NCI-H446 treated with DMSO at 0.1 percent for 48 hours (cell line): ENCODE measurements at places on chromosomes 13 and 19.

DNA sequence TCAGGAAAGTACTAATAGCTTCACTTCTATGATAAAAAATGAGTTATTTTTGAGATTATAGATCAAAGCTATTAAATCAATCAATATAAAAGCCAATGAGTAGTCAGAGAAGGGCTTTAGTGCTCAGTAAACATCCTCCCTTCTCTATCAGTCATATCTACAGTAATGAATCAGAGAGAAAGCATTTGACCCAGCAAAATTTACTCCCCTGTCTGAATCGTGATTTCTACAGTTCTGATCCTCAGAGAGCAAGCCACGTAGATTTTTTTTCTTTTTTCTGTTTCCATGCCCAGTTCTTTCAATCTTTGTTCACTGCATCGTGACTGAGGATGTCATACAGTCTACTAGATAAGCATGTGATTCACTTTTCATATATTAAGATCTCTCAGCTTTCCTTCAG is 16.2 kb upstream of the MBNL2 start:
- DNase-seq: no peak

DNA sequence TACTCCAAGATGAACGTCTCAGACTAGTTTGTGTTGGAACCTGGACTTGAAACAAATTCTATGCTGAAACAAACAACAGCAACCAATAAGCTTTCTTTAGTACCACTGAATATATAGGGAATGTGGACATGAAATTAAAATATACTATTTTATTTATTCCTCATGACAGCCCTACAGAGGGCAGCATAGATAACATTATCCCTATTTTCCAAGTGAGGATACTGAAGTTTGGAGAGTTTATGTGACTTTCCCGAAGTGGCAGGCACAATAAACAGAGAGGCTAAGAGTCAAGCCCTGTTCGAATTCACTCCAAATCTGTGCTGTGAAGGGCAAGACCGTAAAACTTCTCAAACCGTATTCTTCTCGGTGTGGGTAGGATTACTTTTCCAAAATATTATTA is 509.9 kb upstream of the GPC6 start:
- DNase-seq: no peak

- DNase-seq: no peak
Observed at GRCh38 chr19:49065905-49066512, 1.4 kb upstream of the NTF4 start.

- DNase-seq: no peak
Observed at GRCh38 chr19:48913114-48913889, 13.2 kb downstream of the NUCB1 start.

- DNase-seq: no peak
Observed at GRCh38 chr13:45339867-45340266, 1.1 kb downstream of the TPT1 start.

DNA sequence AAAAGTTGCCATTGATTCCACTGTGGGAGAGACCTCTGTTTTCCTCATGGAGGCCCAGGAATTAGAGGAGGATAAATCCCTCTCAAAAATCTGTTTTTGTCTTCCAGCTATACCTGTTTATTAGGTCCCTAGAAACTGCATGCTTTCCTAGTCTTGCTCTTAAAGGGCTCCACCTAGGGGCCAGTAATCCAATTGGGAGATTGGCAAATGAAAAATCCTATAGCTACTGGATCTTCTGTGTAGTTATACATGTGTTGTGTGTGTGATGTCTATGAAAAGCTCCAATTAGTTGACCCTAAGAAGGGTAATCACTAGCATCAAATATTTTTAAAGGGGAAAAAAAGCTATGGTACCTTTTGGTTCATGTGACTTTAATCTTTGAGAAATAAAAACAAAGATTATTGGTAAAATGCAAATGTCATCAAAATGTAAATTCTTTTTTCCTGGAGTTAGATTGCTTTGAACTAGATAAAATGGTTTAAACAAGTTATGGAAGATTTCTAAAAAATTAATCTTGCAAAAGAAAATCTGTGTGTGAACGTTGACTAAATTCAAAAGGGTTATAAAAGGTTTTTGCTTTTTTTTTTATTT is 63.4 kb upstream of the C1QTNF9B start:
- no peak for DNase-seq

- DNase-seq: no peak
Observed at GRCh38 chr13:31610270-31610998, 128.9 kb upstream of the RXFP2 start.

DNA sequence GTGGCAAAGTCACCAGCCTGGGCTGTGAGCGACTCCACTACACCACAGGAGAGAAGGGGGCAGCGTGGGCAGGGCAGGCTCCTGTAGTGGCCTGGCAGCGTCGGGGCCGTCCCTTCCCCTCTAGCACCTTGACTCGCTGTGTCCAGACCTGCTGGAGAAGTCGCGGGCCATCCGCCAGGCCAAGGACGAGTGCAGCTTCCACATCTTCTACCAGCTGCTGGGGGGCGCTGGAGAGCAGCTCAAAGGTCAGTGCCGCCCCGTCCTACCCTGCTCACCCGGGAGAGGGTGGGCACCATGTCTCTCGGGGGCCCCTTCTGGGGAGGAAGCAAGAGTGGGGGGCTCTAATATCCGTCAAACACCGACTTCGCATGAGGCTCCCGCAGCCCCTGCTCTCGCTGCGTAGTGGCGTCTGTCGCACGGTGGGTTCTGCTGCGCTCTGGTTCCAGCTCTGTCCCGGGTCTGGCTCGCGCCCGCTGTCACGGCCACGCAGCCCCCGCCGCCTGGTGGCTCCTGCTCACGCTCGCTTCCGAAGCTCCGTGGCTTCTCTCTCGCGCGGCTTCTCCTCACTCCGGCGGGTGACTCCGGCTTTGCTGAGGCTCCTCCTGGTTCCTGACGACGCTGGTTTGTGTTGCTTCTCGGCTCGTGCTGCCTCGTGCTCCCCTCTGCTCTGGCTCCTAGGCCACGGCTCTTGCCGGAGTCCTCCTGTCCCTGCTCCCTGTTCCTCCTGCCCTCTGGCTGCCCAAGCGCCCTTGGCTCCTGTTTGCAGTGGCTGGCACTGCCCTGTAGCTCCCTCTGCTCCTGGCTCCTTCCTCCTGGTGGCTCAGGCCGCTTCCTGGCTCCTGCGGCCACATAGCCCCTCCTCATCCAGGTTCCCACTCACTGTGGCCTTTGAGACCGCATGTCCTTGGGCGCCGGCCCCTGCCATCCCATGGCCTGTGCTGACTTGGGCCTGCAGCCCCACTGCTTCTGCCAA is 27.2 kb downstream of the MYH14 start:
- DNase-seq: no peak

GRCh38 chr13:48009284-48009683 is 8.2 kb upstream of the SUCLA2 start:
- no peak for DNase-seq

- no peak for DNase-seq
Observed at GRCh38 chr13:66659286-66659685, 570.9 kb downstream of the PCDH9 start.

DNA sequence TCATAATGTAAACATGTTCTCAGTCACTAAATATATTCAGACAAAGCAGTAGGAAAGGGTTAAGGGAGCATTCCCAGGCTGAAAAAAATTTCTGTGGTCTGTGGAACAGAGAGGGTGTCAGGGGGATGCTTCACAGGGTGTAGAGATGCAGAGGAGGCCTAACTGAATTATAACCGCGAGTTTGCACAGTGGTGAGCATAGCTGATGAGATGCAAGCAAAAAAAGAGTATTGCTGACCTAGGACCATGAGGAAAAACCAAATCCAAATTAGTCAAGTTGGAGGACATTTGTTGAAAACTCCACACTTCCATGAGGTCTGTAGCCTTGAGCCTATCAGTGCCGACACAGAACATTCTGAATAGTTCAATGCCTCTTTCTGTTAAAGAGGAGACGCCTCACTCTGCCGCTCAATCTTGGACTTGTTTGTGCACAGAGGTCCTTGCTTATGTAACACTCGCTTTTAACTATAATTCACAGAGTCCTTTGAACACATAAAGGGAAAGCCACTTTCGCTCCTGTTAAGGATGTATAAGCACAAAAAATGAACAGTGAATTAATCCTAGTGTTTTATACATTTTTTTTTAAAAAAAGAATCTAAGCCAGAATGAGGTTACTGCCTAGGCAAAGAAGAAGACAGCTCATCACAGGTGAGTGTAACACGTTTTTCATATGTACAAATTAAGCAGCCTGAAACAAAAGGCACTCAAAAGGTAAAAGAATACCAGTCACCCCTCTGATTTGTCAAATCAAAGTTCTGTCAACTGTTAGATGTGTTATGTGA is 25.8 kb upstream of the INTS6 start:
- no peak for DNase-seq

GRCh38 chr13:39552246-39552645 is 50.7 kb downstream of the LHFPL6 start:
- no peak for DNase-seq

DNA sequence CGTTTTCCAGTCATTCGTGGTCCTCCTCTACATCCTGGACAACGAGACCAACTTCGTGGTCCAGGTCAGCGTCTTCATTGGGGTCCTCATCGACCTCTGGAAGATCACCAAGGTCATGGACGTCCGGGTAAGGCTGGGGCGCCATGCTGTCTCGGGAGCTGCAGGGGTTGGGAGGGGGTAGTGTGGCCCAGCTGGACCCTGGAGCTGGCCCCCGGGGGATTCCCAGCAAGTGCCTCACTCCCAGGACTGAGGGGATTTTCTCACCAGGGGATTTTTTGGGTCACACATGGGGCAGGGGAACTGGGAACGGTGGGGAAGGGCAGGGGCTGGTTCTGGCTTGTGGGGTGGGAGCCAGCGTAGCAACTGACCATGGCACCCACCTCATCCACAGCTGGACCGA is 10.8 kb upstream of the RELB start:
- no peak for DNase-seq

DNA sequence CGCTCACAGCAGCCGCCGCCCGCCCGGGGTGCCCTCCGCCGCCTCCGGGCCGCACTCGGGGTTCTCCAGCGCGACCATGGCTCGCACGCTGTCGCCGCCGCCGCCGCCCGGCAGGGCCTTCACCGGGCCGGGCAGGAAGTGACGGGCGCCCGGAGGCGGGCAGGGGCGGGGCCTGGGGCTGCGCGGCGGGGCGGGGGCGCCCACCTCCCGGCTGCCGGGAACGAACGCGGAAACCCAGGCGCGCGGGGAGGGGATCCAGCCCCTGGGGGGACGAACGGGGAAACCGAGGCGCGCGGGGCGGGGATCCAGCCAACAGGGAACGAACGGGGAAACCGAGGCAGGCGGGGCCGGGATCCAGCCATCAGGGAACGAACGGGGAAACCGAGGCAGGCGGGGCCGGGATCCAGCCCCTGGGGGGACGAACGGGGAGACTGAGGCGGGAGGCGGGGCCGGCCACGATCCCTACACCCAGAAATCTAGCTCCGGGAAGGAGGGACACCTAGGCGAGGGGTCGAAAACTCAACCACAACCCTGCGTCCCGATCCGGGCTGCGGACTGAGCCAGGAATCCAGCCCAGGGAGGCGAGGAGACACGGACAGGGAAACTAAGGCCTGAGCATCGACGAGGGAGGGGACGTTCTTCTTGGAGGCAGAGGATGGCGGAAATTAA is at the start of gene R3HDM4:
TSS of gene R3HDM4 (minus strand) at position 140 of the 669 bp plus-strand sequence. CDS start at position 78, 62 bp downstream.
- DNase-seq: no peak

DNA sequence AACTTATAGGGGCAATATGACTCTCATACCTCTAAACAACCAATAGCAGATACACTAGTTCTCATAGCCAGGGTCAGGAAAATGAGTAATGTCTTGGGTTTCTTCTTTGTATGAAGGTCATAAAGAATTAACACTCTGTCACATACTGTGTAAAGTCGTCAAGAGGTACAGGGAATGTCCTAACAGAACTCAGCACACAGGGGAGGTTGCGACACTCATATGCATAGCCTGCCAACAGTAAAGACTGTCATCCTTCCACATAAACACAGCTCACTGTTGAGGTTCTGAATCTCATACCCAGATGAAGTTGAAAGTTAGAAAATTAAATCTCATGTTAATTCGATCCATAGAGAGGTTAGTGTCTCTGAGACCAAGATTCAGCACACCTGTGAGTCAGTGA is 34.2 kb upstream of the ZNF254 start:
- DNase-seq: no peak

GRCh38 chr13:33794576-33794975 is 23.4 kb upstream of the RFC3 start:
- no peak for DNase-seq

- DNase-seq: peak; percentile 11
Observed at GRCh38 chr19:58409010-58409790, 751 bp downstream of the ZNF584 start.

DNA sequence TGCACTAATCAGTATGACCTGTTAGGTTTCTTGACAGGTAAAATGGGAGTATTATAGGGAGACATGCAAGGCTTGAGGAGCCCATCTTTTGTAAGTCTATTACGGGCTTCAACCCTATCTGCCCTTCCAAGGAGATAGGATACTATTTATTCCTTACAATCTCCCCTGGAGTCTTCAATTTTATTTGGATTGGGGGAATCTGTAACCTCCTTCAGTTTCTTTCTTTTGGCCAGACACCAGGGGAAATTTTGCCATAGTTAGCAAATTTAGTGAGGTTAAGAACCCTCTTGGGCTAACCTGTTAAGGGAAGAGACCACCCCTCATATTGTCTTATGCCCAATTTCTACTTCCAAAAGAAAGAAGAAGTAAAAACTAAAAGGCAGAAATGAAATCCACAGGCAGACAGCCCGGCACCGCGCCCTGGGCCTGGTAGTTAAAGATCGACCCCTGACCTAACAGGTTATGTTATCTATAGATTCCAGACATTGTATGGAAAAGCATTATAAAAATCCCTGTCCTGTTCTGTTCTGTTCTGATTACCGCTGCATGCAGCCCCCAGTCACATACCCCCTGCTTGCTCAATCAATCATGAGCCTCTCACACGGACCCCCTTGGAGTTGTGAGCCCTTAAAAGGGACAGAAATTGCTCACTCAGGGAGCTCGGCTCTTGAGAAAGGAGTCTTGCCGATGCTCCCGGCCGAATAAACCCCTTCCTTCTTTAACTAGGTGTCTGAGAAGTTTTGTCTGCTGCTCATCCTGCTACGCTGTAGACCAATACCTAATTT is 39.6 kb upstream of the CD177 start:
- no peak for DNase-seq

- DNase-seq: no peak
Observed at GRCh38 chr13:62129000-62129551, 713.4 kb upstream of the PCDH20 start.

- peak; percentile 26 for DNase-seq
Observed at GRCh38 chr13:95301183-95301967, at the start of gene ABCC4. TSS of gene ABCC4 (minus strand) at chr13:95301451. CDS start at chr13:95301314, 137 bp downstream.

- no peak for DNase-seq
Observed at GRCh38 chr13:85545771-85546170, 253.4 kb downstream of the SLITRK6 start.

- DNase-seq: no peak
Observed at GRCh38 chr19:5329141-5329540, 11.5 kb downstream of the PTPRS start.

GRCh38 chr19:10146142-10146541 is 26.4 kb upstream of the EIF3G start:
- DNase-seq: no peak

DNA sequence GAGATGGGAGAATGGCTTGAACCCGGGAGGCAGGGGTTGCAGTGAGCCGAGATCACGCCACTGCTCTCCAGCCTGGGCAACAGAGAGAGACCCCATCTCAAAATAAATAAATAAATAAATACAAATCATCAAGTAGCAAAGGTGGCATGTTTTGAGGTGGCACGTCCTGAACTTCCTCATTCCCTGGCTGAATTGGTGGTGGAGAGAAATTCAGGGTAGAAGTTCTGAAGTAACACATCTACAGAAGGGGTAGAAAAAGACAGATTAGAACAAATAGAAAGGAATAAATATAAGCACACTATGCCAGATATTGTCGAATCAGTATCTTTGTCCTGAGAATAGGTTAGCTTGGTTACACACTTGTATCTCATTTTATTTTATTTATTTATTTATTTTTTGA is 6.3 kb downstream of the IFI30 start:
- no peak for DNase-seq

GRCh38 chr13:112229445-112229844 is 146.7 kb upstream of the SPACA7 start:
- DNase-seq: no peak
